ENCODE measurements at places on chromosomes 4 and X. TPM values are rescaled to one million over a fixed set of nuclear protein-coding genes. Genes with fewer than 3 reads are reported as not detected.

The POLN gene
- total RNA-seq: 3.7 TPM

The FAM9C gene
- not detected for total RNA-seq

The OTC gene
- not detected for total RNA-seq

The PYURF gene
- total RNA-seq: 53.7 TPM

The GUCY1A1 gene
- total RNA-seq: 0.39 TPM

The CHRDL1 gene
- total RNA-seq: not detected

The ART3 gene
- not detected for total RNA-seq

The LDB2 gene
- total RNA-seq: 0.39 TPM

The PAGE2 gene
- total RNA-seq: not detected

The LRBA gene
- 75.0 TPM for total RNA-seq

The ALAS2 gene
- total RNA-seq: not detected

The ARHGAP36 gene
- total RNA-seq: not detected

The GC gene
- 2.0 TPM for total RNA-seq

The MAGEA12 gene
- not detected for total RNA-seq
